Endothelial cell of umbilical vein (primary cell): ENCODE measurements at places on chromosomes 11 and 22.

DNA sequence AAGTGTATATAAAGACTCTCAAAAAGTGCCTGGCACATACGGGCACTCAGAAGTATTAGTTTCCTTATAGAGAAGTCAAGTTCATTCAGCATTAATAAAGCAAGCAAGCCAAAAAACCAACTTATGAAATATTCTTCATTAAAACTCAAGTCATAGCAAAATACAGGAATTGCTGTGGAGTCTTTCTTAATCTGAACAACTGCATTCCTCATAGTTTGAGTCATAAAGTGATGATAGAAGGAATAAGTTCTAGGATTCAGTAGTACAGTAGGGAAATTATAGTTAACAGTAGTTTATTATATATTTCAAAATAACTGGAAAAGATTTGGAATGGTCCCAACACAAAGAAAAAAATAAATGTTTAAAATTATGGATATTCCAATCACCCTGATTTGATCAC lies 200.3 kb downstream of the C11orf91 start:
- DNase-seq = no peak

DNA sequence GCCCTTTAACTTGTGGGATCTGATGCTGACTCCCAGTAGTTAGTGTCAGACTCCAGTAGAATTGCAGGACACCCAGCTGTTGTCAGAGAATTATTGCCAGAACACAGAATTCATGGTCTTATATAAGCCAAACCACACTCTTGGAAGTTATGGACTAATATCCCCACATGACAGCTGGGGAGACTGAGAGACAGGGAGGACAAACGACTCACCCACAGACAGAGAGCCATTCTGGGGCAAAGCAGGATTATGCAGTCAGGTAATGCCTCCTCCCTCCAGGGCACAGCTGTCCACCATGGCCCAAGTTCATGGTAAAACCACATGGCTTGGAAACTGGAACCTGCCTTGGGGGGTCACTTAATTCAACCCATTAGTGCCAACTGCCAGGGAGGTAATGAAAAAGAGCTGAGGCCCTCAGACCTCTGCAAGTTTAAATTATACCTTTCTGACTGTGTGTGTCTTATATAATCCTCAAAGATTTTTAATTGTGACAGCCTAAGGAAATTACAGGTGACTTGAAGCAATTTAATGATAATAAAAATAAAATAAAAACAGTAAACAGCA lies 299.5 kb downstream of the BUD13 start:
- no peak for DNase-seq

DNA sequence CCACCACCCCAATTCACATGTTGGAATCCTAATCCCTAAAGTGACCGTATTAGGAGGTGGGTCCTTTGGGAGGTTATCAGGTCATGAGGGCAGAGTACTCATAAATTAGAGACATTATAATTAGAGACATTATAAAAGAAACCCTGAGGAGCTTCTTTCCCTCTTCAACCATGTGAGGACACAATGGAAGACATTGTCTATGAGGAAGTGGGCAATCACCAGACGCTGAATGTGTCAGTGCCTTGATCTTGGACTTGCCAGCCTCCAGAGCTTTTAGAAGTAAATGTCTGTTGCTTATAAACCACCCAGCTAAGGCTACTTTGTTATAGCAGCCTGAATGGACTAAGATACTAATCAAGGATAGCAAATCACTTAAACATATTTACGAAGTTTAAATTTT lies 14.8 kb downstream of the GAB2 start:
- DNase-seq = no peak

GRCh38 chr11:88359541-88359940 lies 22.0 kb upstream of the CTSC start:
- DNase-seq = no peak

DNA sequence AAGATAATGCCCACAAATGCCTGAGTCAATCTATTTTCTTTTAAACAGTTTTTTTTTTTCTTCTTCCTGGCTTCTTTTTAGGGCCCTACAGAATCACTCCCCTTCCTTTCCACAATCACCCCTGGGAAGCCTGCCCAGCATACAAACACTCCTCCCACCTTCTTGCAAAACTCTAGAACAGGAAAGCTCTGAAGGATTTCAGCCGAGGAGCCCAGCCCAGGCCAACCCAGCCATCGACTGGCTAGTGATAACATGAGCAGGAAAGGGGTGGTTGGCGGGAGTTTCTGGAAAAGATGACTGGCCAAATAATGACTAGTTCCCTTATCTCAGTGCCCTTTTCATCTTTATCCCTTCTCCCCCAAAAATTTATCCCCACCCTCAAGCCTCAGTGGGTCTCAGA lies 68.2 kb downstream of the USP35 start:
- DNase-seq = peak; percentile 91

- DNase-seq = no peak
Observed at GRCh38 chr22:42622061-42622710, 7.5 kb upstream of the POLDIP3 start.

GRCh38 chr11:27681664-27682063 lies 18.6 kb downstream of the BDNF start:
- DNase-seq = no peak

DNA sequence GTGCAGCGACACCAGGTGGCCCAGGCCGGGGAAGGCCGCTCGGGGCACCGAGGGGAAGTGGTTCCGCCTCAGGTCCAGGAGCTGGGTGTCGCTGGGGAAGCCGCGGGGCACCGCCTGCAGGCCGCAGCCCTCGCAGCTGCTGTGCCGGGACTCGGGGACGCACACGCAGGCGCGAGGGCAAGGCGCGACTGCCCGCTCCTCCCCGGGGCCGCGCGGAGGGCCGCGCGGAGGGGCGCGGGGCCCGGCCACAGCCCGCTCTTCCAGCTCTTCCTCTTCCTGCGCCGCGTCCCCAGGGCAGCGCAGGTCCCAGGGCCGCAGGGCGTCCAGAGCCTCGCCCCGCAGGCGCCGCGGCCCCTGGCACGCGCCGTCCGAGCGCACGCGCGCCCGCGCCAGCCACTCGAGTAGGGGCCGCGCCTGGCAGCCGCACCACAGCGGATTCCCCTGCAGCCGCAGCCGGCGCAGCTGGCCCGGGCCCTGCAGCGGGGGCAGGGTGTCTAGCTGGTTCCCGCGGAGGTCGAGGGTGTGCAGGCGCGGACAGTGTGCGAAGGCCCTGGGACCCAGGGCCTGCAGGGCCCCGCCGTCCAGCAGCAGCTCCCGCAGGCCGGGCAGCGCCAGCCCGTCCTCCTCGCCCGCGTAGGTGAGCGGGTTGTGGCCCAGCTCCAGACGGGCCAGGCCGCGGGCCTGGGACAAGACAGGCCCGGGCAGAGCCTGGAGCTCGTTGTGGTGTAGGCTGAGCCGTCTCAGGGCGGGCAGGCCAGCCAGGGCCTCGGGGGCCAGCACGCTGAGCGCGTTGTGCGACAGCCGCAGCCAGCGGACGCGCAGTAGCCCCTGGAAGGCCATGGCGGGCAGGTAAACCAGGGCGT lies 2.8 kb downstream of the CHADL start:
- DNase-seq = peak; percentile 31

GRCh38 chr11:96465512-96465911 lies 75.7 kb downstream of the JRKL start:
- no peak for DNase-seq

GRCh38 chr11:14342906-14343305 lies 16.1 kb downstream of the RRAS2 start:
- no peak for DNase-seq

- DNase-seq = no peak
Observed at GRCh38 chr22:28094771-28095170, 175.7 kb upstream of the PITPNB start.

DNA sequence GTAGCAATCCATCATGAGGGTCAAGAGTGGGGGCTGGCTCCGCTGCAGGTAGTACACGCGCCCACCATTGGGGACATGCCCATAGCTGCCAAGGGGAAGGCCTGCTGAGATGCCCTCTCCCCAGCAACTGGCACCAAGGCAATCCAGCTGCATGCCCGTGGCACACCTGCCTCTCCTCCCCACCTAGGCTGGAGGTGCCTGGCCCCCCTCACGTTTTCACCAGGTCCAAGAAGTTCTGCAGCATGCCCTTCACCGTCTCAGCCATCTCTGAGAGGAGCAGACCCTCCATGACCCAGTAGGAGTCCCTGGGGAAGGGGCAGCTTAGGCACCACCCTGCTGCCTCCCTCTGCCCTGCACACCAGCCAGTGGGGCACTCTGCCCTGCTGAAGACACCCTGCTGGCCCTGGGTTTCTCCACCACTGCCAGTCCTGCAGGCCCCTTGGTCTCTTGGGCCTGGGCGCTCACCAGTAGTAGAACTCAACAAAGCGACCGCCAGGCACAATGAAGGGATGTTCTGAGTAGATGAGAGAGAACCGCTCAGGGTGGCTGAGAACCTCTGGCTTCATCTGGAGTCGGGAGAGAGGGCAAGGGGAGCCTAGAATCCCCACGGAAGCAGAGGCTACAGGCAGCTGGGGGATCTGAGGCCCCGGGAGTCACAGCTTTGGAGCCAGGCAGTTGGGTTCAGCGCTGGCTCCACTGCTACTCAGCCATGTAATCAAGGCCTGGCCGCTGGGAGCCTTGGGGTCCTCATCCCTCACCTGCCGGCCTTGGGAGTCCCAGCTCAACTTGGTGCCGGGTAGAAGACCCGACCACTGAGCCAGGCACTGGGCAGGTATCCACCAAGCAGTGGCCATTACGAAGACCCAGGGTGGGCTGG lies 17.8 kb downstream of the TREH start:
- no peak for DNase-seq

- peak; percentile 87 for DNase-seq
Observed at GRCh38 chr22:27686534-27686933, 115.0 kb downstream of the MN1 start.

DNA sequence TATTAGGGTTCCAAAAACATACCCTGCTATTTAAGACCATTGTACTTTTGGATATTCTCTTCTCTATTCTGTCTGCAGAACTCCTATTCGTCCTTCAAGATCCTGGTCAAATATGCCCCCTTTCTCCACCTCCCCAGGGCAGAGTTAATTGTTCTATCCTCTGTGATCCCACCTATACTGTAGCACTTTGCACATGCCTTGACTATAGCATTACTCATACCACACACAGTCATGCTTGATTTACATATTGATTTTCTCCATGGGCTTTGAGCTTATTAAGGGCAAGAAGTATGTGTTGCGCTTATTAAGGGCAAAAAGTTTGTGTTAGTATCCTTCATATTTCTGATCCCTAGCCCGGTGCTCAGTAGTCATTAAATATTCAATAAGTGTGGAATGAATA lies 263.7 kb upstream of the CADM1 start:
- no peak for DNase-seq

DNA sequence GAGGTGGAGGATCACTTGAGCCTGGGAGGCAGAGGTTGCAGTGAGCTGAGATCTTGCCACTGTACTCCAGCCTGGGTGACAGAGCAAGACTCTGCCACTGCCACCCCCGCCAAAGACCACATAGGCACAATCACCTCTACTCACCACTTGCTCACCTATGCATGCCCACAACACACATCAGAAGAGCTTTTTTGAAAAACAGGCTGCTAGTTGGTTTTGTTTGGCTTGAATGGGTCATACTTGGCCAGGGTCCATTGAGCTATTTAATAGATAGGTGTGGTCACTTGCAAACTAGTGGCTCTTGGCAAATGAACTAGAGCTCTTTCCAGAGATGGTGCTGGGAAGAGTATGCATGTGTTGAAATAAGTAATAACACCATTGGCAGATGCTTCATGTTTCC lies 80.1 kb downstream of the EMSY start:
- no peak for DNase-seq

- DNase-seq = no peak
Observed at GRCh38 chr11:128689948-128690664, 3.8 kb upstream of the FLI1 start.

GRCh38 chr11:118088531-118088930 lies 1.8 kb upstream of the SMIM35 start:
- peak; percentile 75 for DNase-seq

DNA sequence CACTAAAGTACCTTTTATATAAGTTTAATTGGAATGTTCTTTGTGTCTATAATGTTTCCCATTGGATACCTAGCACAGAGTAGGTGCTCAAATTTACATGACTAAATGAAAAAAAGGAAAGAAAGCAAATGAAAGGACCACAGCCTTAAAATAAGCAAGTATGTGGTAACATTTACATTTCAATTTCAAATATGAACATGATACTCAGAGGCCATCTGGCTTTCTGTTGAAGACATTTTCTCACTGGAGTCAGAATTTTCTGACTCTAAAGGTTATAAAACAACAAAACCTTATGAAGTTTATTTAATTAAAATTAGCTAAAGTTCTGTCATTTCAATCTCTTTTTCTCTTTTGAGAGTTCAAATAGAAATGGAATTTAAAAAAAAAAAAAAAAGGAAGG lies 904 bp upstream of the ANGPTL5 start:
- DNase-seq = no peak

DNA sequence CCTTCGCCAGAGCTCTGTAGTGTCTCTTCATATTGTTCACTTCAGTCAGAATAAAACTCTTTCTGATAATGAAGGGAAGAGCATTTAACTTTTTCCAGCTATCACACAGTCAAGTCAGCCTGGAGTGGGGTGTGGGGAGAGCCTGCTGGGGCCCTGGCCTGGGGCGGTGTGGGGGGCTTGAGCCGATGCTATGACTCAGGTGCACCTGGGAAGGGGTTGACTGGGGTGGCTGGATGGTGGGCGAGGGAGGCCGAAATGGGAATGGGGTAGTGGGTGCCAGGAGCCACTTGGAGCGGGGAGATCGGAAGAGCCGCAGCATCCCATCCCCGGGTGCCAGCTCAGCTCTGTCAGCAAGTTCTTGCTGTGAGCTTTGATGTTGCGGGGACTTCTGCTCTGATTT lies 100.9 kb downstream of the NXPE2 start:
- DNase-seq = no peak

GRCh38 chr22:44660051-44660830 lies 41.8 kb upstream of the PRR5 start:
- no peak for DNase-seq

DNA sequence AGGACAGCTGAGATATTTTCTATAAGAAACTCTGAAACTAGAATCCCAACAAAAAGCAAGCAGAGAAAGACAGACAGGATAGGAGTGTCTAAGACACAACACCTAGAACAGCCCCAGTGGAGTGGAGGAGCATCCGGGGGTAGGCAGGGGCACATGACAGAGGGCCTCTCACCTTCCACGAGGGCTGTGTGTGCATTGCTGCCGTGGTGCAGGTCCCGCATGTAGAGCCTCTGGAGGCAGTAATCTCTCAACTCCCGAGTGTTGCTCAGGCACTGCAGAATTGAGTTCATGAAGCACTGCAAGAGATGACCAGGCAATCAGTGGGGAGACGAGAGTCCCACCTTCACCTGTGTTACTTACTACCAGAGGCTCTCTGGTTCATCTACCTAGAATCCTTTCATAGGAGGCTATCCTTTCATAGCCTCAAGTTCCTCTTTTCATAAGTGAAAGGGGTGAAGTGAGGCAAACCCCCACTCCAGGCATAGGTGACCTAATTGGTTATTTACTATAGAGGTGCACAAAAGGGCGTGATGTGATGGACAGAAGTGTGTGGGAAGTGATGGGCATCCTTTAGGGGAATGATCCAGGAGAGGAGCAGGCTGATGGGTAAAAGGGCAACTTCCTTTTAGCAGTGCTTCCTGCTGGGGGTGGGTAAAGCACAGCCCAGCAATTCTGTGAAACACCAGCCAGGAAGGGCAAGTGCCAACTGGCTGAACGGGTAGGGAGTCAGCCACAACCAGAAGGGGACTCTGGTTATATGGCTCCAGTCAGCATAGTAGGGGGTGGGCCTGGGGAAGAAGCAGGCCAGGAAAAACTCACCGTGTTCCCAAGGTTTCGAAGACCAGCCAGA lies 13.1 kb upstream of the MFRP start:
- no peak for DNase-seq

- DNase-seq = no peak
Observed at GRCh38 chr11:78696177-78696576, 121.5 kb upstream of the NARS2 start.

- DNase-seq = no peak
Observed at GRCh38 chr11:1777737-1778136, 14.0 kb upstream of the CTSD start.

GRCh38 chr11:19868871-19869270 lies 156.2 kb downstream of the NAV2 start:
- DNase-seq = no peak
